Lung (tissue), 17 donors: ENCODE measurements at places on chromosomes 1 and 21. TPM values are rescaled to one million over a fixed set of nuclear protein-coding genes. Genes with fewer than 3 reads are reported as not detected.

The OR2T29 gene
- polyA plus RNA-seq, result not detected

The CR1 gene
- polyA plus RNA-seq, result 26.6 TPM

The CA6 gene
- polyA plus RNA-seq, result not detected

The RGS7 gene
- 0.06 TPM for polyA plus RNA-seq

The OR2T33 gene
- polyA plus RNA-seq, result not detected

The SLAMF1 gene
- 0.39 TPM for polyA plus RNA-seq

The PTGER3 gene
- 1.0 TPM for polyA plus RNA-seq

The CXADR gene
- polyA plus RNA-seq, result 6.3 TPM

The HTR6 gene
- not detected for polyA plus RNA-seq

The ESRRG gene
- polyA plus RNA-seq, result 0.20 TPM

The CELA2A gene
- 0.11 TPM for polyA plus RNA-seq

The DNAH14 gene
- 3.0 TPM for polyA plus RNA-seq

The B3GALT2 gene
- polyA plus RNA-seq, result 0.24 TPM

The MR1 gene
- polyA plus RNA-seq, result 8.1 TPM
